ENCODE measurements at places on chromosomes 6 and 20. TPM values are rescaled to one million over a fixed set of nuclear protein-coding genes. Genes with fewer than 3 reads are reported as not detected.

The HUS1B gene
- total RNA-seq = 0.72 TPM

GRCh38 chr20:44398335-44398734, 42.8 kb downstream of the HNF4A start:
- peaks cover 10% of the 10 kb centered on the region for H3K4me1 ChIP-seq
- DNase-seq = peak; percentile 93
- peak overlapping the region; percentile 58 for H3K27ac ChIP-seq
- H3K27me3 ChIP-seq = no peaks in the 10 kb centered on the region

GRCh38 chr6:154868143-154868594, 126.9 kb upstream of the TIAM2 start:
- H3K27me3 ChIP-seq = no peaks in the 10 kb centered on the region
- H3K4me3 ChIP-seq = no peak overlapping the region
- peaks cover 16% of the 10 kb centered on the region for H3K36me3 ChIP-seq
- peak; percentile 66 for DNase-seq
- peaks cover 5% of the 10 kb centered on the region for H3K4me1 ChIP-seq

The TRIM10 gene
- total RNA-seq = not detected

- H3K27ac ChIP-seq = no peak overlapping the region
- H3K4me3 ChIP-seq = no peak overlapping the region
- DNase-seq = no peak
- no peaks in the 10 kb centered on the region for H3K27me3 ChIP-seq
- no peaks in the 10 kb centered on the region for H3K36me3 ChIP-seq
- H3K4me1 ChIP-seq = peaks cover 9% of the 10 kb centered on the region
Observed at GRCh38 chr20:35196313-35196712, 24.4 kb downstream of the PROCR start.
